ENCODE measurements at places on chromosomes 7 and 10.

- DNase-seq: no peak
These were observed 138.8 kb upstream of the UNC5B start for GRCh38 chr10:71073451-71074175.

DNA sequence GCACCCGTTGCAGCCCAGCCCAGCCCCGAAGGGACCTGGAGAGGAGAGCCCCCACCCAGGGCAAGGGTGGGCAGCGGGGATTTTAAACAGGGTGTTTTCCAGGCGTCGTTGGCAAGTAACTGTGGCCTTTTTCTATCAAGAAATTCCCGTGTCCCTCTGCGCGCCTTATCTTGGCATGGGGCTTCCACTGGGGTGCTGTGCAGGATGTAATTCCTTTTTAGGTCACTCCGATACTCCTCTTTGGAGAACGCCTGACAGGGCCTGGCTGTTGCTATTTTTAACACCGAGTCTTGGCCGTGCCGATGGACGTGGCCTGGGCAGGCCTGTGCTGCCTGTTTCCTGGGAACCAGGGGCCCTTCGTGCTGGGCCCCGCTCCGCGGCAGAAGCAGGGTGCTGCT, 93.8 kb downstream of the INPP5A start:
- DNase-seq: no peak

GRCh38 chr10:102465466-102465865, 14.1 kb upstream of the C10orf95 start:
- no peak for DNase-seq

DNA sequence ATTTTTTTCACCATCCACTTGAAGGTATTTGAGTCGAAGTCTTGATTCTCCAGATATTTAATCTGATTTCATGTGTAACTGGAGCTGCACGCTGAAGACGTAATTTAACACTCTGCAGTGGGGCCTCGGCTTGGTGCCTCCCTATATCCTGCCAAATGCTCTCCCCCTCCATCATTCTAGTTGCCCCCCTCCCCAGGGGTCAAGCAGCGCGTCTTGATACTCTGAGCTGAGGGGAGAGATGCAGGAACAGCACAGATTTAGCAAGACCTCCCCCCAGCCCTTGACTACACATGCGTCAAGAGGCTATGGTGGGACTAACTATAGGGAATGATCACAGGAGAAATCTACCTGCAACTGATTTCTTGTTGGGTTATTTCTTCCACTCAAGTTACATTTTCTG, 85.8 kb downstream of the PRPF18 start:
- DNase-seq: no peak

GRCh38 chr7:66729274-66729673, 11.3 kb upstream of the RABGEF1 start:
- no peak for DNase-seq

All from NCI-H748 treated with DMSO at 0.1 percent for 48 hours (cell line).